HTR-8/SVneo (cell line): ENCODE measurements at places on chromosomes 5 and 9.

- DNase-seq: no peak
Observed at GRCh38 chr5:352639-353611, 31.4 kb downstream of the AHRR start.

- DNase-seq: no peak
Observed at GRCh38 chr5:76391014-76391413, 12.1 kb upstream of the IQGAP2 start.

- no peak for DNase-seq
Observed at GRCh38 chr5:67487862-67488261, 291.3 kb upstream of the CD180 start.

DNA sequence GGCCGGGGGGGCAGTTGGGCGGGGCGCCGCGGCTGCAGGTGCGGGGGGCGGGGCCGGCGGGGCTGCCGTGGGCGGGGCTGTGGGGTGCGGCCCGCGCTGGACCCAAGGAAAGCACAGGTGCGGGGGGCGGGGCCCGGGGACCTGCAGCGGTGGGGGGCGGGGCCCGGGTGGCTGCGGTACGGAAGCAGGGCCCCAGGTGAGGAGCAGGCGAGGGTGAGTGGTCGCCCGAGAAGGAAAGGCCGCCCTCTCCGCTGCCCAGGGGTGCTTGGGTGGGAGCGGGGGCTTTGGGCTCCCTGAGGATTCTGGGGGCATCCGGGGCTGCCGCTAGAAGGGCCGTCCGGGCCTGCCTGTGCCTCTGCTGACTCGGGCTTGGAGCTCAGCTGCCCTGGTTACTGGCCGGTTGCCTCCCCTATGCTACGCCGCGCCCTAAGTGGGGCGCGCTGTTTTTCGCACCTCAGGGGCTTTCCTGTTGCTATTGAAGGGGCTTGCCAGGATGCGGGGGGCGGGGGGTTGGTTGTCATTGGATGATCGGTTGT, 767 bp downstream of the RALGPS1 start:
- no peak for DNase-seq

GRCh38 chr9:89358376-89358916, 40.1 kb downstream of the SECISBP2 start:
- DNase-seq: no peak

GRCh38 chr5:127643607-127644006, 5.3 kb upstream of the CTXN3 start:
- no peak for DNase-seq

DNA sequence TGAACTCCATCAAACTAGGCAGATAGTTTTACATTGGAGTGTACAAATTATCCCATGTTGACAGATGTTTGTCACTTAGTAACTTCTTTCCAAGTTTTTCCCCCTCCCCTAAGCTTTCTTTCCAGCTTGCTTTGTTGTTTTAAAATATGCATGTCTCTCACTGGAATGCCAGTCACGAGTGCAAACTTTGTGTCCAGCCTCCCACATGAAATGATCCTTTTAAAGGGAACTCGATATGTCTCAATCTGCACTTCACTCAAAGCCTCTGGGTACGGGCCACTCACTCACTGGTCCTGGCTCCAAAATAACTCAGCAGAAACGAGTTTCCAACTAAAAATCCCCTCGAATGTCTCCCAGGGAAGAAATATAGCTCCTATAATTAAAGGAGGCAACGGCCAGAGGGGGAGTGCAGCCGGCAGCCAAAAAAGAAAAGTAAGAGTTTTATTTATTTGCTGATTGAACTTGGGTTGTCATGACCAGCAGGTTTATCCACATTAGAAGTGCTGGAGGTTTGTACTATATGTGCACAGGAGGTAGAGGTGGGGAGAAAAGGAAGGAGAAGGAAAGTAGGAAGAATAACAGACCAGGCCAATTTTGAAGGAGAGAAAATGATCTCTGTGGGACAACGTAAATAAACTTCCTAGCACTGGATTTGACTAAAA, 17.5 kb downstream of the NR2F1 start:
- DNase-seq: no peak
